ENCODE measurements at places on chromosomes 12 and 14. TPM values are rescaled to one million over a fixed set of nuclear protein-coding genes. Genes with fewer than 3 reads are reported as not detected.

DNA sequence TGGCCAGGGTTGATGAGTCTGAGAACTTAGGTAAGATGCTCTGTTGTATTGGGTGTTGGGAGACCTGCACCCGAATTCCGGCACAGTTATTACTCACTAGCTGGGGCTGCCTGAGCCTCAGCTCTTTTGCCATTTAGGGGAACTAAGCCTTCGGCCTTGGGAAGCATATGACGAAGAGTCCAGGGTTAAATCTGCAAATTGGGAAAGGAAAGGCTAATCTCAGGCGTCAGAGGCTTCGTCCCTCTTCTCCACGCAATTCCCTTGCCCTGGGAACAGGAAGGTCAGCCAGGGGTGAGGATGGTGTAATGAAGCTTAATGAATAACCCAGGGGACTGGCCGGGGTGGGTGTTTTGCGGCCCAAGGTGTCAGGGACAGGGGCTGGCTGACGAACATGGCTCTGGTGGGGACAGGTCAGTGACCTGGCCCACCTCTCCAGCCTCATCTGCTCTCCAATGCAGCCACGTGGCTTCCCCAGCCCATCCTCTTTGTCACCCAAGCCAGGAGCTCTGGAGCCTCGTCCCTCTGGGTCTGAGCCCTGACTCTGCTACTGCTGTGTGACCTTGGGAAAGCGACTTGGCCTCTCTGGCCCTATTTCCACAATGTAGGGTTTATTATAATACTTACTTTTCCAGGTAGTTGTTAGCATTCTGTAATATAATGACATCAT is 3.8 kb upstream of the SDSL start:
- no peak for DNase-seq

- DNase-seq, result no peak
Measured at GRCh38 chr12:116199160-116199706, 78.3 kb downstream of the MED13L start.

The SLC25A47 gene
- total RNA-seq, result not detected

DNA sequence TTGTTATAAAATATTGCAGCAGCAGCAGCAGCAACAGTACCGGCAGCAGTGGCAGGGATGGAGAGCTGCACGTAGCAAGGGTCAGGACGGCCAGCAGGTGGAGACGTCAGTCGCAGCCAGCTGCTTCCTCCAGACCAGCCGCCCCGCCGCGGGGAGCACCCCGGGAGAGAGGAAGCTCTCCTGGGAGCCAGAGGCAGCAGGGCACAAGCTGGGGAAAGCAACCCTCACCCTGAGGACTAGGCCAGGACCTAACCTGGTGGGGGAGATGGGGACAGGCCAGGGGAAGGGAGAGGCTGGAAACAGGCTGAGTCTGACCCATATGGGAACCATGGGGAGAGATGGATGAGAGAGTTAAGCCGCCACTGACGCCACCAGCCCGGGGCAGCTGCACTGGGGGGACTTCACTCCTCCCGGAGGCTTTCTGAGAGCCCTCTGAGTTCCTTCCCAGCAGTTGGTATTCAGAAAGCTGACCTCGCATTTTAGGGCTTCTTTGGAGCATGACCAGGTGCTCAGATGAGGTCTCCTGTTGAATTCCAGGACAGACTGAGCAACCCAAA is 56.3 kb downstream of the SPTB start:
- DNase-seq, result peak; percentile 86

The STON2 gene
- 25.0 TPM for total RNA-seq

DNA sequence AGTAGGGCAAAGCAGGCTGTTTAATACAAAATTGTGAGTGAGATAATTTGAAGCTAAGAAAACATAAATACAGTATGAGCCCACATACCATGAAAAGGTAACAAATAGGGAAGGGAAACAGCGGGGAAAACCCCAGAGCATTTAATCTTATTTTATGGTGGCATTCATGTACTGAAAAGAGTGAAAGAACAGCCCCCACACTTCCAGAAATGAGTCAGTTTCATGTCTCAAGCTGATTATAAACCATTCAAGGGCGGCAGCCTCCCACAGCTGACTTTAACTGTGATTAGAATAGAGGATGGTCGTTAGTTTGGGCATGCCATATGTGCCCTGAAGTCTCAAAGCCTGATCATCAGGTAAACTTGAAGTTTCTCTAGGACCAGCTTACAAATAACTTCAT is 64.5 kb downstream of the FOXG1 start:
- DNase-seq, result no peak

- no peak for DNase-seq
Measured at GRCh38 chr12:122858171-122858570, 22.9 kb downstream of the HIP1R start.

GRCh38 chr12:120797677-120798642 is 72.3 kb downstream of the ACADS start:
- DNase-seq, result no peak

- no peak for DNase-seq
Measured at GRCh38 chr14:85421186-85421877, 108.6 kb upstream of the FLRT2 start.

DNA sequence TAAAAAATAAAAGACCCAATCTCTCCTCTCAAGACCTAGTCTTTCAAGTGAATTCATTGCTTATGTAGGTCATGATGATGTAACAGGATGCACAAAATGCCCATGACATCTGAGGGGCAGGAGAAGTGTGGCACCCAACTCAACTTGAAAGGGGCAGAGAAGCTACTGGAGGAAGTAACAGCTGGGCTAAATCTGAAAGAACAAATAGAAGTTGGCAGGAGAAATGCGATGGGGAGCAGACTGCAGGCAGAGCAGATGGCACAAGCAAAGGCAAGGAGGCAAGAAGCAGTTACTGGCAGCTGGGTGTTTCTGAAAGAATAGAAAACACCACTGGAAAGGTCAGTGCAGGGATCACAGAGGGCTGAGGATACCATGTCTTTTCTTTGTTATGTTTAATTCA is 14.6 kb downstream of the SLC38A4 start:
- no peak for DNase-seq

- DNase-seq, result no peak
Measured at GRCh38 chr12:26068503-26068902, 56.3 kb downstream of the BHLHE41 start.

The EPYC gene
- total RNA-seq, result not detected

The SLC11A2 gene
- 66.5 TPM for total RNA-seq

- no peak for DNase-seq
Measured at GRCh38 chr12:32877601-32878459, 18.7 kb downstream of the PKP2 start.

All from neural progenitor cell (in vitro differentiated cells).